Fibroblast of skin of right quadriceps (primary cell): ENCODE measurements at places on chromosomes 11 and 22.

GRCh38 chr11:129743112-129743815, 72.4 kb upstream of the TMEM45B start:
- no peak for DNase-seq

DNA sequence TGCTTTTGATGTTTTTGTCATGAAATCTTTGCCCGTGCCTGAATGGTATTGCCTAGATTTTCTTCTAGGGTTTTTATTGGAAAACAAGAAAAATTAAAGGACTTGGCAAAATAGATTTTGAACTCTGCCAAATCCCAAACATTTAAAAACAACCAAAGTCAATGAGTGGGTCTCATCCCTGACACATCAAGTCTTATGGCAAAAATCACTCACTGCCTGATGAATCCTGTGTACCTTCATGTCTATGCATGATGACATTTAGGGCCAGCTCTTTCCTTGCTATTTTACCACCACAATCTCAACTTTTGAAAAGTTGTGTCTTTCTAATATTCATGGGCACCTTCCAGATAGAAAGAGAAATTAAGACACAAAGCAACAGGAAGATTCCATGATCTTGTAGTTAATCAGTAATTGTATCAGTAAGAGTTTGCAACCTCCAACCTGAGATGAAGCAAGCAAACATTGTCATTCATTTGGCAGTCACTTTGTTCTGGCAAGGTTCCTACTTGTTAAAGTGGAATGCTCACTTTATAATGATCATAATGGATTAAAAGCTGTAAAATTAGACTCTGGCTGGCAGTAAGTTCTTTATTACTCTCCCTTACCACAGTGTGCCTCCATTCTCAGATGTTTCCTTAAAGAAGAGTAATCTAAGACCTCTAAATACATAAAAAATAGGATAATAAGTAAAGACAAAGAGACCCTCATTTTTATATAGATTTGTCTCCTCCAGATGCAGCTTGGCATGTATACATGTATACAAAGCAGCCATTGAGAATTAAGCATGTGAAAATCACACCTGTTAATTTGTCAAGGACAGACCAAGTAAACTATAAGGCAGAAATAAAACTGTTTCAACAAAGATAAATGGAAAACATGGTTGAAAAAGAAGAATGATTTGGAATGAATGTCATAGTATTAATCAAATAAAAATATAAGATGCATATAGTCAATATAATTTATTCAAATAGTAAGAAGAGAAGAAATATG, 51.6 kb downstream of the ETS1 start:
- DNase-seq: no peak

DNA sequence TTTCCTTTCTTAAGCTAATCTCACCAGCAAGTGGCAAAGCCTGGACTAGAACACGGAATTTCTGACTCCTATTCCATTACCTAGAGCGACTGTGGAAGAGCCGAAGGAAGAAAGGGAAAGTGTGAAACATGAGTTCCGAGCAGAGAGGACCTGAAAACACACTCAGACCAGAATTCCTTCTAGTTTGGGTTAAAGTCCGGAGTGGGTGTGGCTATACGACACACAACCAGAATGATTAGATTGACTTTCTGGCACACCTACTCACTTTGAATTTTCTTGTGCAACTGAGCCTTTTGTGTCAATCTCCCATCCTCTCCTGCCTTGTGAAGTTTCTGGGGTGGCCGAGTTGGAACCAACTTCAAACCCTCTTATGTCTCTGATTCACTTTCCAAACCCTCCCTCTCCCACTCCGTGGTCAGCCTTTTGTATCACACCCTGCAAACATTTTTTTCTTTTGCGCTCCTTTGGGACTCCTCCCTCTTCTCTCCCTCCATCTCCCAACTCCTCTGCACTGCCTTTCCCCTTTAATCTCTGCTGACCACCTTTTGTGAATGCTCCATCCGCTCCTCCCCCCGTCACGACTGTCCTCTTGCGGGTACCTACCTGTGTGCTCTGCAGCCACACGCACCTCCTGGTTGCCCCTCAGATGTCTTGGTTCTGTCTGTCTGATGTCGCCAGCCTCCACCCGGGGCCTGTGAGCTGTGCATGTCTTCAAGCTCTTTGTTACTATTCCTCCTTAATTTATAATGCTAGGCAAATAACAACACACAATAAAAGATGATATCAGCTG, 86.3 kb upstream of the BLID start:
- DNase-seq: peak; percentile 87

- DNase-seq: no peak
Observed at GRCh38 chr11:45830596-45830995, 16.7 kb upstream of the CRY2 start.

DNA sequence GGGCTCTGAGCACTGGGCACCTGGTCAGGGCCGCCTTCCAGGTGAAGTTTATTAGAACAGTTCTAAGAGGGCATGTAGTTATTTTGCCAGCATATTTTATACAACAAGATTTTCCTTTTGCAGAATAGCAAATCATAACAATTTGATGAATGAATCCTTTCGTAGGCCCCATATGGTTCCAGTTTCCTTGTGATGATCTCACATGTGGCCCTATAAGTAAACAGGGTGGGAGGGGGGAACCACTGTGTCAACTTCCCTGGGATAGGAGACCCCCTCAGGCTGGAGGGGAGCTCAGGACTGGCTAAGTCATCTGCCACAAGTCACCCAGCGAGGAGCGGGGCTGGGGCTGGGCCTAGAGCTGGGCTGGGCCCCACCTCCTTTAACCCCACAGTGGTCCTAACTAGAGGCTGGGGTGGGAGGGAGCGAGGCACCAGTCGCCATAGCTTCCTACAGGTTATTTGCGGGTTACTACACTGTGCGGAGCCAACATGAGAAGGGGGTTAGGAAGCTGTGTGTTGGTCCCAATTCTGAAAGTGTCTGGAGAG, 4.2 kb downstream of the FBLN1 start:
- DNase-seq: no peak

DNA sequence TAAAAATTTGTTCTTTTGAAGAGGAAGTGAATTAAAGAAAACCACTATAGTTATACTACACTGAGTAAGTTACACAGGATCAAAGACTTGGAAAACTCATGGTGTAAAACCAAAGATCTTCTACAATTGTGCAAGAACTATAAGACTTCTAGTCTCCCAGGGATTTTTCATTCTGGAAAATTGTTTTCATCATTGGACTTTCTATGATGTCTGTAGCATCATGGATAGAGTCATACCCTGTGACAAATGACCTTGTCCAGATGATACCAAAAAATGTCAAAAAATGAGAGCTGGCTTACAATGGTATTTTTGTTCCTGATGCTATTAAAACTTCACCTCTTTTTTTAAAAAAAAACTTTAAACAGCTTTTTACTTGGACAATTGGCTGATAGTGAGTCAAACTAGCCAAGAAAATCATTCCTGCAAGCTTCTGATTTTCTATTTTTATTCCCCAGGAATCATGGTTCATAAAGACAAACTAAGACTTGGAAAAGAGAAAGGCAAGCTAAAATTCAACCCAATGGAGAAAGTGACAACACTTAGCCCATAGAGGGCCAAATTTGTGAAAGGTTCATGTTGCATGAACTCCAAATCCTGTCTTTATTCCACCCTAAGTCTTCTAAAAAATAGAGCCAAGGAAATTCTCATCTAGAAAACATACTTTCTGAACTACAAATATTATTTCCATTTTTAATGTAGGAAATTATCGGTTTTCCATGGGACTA, 30.7 kb downstream of the ME3 start:
- no peak for DNase-seq

DNA sequence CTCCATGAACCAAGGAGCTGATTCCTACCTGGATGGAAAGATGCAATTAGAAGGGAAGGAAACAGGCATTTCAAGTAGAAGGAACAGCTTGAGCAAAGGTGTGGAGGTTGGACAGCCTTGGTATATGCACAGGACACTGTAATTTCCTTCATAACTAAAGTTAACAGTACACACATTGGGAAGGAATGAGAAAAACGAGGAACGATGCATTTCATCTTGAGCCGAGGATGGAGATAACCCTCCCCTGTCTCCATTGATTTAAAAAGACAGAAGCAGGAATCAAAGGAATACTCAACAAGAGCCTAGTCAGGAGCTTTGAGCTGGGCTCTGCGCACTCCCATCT, 2.3 kb upstream of the PRG2 start:
- DNase-seq: no peak

DNA sequence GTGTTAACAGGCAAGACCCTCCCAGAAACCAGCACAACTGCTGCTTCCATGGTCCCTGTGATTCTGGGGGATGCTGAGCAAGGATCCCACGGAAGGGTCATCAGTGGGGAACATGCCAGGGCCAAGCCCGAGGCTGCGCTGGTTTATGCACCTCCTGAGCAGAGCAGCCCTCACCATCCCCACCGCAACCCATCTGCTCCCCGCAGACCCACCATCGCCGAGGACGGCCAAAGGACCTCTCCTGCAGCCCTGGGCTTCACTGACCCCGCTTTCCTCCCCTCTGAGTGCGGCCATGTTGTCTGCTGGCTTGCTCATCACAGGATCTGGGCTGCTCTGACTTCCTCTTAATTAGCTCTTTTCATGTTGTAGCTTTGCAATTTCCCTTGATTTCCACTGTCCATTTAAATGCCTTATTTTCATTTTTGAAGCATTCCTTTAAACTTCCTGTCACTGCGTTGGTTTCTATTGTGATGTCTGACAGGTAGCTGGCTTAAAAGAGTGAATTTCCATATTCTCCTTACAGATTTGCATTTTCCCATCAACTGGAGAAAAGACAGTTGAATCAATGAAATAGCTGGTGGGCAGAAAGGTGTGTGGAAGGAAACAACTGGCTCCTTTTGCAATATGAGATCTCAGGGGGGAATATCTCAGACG, 14.9 kb downstream of the TP53AIP1 start:
- DNase-seq: no peak

DNA sequence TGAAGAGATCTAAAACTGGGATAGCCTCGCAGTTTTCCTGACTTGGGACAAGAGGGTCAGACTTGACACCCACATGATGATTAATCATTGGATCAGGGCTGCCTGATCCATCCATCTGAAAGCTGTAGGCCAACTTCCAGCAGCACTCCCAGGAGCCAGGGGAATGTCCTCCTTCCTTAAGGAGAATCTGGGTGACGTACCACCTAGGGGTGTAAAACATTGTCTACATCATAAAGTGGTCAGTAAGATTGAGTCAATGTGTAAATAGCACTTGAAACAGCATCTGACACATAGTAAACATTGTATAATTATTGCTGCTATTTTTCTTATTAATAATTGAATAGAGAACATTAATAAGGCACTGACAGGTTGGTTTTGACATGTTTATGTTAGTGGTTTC, 392.8 kb downstream of the JRKL start:
- no peak for DNase-seq

- DNase-seq: no peak
Observed at GRCh38 chr11:2762451-2762850, 62.7 kb upstream of the KCNQ1OT1 start.

- peak; percentile 77 for DNase-seq
Observed at GRCh38 chr11:69670158-69670845, 4.9 kb downstream of the LTO1 start.

- DNase-seq: no peak
Observed at GRCh38 chr11:2989551-2989950, 2.6 kb downstream of the NAP1L4 start.

DNA sequence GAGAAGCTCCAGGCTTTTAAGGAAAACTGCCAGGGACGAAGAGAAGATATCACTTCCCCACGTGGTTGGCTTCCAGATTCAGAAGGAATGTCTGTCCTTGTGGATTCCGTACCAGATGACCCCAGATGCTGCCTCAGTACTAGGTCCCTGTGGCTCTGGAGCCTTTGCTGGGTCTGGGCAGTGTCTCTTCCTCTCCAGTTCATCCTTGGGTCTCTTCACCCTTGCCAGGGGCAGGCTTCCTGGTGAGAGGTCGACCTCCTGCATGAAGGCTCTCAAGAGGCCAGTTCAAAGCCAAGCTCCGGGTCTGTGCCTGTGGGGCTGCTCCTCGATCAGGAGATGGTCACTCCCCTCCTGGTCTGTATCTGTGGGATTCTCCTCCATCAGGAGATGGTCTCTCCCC, 74.7 kb upstream of the B3GAT1 start:
- no peak for DNase-seq

GRCh38 chr11:92735039-92735438, 234.4 kb upstream of the MTNR1B start:
- DNase-seq: no peak

DNA sequence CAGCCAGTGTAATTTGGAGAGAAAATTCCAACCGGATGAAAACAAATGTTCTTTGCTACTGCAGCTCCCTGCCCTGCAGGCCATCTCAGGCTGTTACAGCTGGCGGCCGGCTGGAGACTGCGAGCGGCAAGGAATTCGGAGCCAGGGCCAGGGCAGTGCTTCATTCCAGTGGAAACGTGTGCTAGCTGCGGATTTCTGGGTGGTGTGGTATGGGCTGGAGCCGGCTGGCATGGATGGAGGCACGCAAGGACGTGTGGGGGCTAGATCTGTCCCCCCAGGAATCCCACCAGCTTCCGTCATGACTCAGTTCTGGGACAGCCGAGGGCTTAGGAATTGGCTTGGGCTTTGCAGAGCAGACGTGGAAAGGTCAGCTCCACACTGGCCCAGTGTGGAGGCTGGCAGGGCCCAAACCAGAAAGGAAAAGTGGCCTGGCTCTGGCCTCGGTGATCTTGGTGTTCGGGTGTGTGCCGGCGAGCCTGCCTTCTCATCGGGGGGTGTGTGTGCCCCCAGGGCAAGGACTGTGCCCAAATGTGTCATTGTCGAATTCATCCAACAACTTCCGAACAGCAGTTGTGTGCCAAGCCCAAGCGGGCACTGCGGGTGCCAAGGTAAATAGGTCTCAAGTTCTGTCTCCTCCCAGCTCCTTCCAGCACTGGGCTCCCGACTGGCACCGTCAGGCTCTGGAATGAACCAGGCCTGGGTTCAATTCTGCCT, 48.1 kb upstream of the SHISAL1 start:
- peak; percentile 54 for DNase-seq

- DNase-seq: no peak
Observed at GRCh38 chr11:126059238-126059781, 3.4 kb downstream of the CDON start.

DNA sequence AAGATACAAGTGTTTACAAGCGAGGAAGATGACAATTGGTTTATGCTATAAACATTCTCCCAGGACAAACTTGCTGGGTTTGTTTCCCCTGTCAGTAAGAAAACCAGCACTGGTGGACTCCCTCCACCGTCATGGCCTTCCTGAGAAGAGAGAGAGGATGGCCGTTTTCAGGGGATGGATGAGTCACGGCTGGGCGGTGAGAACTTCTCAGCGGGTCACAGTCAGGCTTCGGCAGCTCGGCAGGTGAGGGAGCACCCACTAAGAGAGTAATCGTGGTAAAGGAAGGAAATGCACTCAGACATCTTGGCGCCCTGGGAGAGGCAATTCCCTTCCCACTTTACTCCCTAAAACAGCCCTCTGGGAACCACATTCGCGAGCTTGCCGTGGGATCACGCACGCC, 83.9 kb downstream of the NCAM1 start:
- no peak for DNase-seq

DNA sequence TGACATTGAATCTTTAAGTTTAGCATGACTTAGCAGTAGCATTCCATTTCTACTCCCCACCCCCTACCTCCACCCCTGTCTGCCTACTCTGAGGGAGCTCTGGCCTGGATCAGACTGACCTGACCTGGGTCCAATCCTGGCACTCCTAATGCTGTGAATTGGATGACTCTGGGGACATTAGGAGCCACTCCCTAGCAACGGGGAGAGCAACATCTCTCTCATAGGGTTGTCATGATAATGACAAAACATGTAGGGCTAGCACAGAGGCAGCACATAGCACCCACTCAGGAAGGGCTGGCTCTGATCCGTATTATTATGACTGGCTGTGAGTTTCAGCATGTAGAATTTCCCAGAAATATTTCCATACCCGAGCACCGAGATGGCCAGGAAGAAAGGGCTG, 40.5 kb downstream of the CABIN1 start:
- no peak for DNase-seq

GRCh38 chr11:116059919-116060318, 555.7 kb upstream of the CADM1 start:
- DNase-seq: no peak
